Stimulated activated CD8-positive, alpha-beta memory T cell treated with anti-CD3 and anti-CD28 coated beads, Interleukin-12 subunit alpha, Interleukin-12 subunit beta, amount 100 ng/mL, for 4 hours (primary cell): ENCODE measurements at places on chromosomes 5 and 9.

DNA sequence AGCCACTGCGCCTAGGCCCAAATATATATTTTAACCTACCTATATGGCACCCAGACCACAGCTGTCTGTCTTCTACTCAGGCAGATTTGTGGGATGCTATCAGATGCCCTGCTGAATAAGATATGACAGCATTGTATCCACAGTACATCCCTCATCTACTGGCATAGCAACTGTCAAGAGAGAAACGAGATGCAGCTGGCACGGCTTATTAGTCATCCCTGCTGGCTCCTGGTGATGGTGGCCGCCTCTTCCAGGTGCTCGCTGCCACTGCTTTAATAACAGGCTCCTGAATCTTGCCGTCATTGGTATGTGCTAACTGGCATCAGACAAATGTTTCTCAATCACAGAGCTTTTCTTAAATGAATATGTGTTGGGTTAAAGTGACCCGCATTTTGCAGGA is 34.0 kb downstream of the B4GALT1 start:
- DNase-seq: no peak

DNA sequence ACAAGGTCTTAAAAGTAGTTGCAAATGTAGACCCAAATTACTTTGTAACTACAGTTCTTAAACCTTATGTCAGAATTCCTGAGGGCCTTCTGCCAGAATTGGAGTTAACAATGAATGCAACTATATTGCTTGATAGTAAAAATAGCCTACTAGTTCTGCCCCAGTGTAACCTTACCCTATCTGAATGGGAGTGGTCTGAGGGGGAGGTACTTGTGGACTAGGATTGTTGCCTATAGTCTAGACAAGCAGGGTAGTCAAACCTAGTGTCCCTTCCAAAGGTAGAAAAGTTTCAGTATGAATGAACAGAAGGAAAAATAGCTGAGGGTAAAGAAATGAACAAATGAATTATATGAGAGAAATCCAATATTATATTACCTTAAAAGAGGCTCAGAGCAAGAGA is 242.2 kb downstream of the PJA2 start:
- no peak for DNase-seq

DNA sequence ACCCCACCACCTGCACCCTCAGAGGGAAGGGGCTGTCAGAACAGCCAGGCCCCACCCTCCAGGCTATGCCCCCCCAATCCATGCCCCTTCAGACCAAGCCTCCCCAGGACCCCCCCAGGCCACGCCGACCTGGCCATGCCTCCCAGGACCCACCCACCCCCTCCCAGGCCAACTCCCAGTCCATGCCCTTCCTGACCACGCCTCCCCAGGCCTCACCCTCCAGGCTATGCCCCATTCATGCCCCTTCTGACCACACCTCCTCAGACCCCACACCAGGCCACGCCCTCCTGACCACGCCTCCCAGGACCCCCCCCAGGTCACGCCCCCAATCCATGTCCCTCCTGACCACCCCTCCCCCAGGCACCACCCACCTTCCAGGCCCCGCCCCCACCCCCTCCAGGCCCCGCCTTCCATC is 27.6 kb downstream of the TPPP start:
- no peak for DNase-seq

DNA sequence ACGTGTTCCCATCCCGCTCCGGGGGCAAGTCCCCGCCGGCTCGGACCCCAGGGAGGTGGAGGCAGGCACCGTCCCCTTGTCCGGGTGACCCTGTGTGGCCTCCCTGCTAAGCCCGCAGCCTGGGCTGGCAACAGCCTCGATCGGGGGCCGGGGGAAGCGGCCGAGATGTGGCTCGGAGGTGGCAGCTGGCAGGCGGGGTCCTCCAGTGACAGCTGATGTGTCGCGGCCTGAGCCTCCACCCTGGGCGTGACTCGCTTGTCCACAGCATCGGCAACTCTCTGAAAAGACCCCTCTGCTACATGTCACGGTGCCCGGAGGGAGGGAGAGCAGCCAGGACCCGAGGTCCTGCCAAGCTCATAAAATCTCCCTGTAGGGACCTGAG is 124.8 kb upstream of the IRX4 start:
- DNase-seq: no peak

GRCh38 chr5:61207884-61208283 is 45.6 kb upstream of the SMIM15 start:
- no peak for DNase-seq

GRCh38 chr9:107214915-107215314 is 68.2 kb upstream of the RAD23B start:
- DNase-seq: no peak

- no peak for DNase-seq
Measured at GRCh38 chr9:109584205-109584604, 86.1 kb upstream of the PTPN3 start.

- DNase-seq: no peak
Measured at GRCh38 chr5:57725658-57726504, 243.3 kb upstream of the ACTBL2 start.

- no peak for DNase-seq
Measured at GRCh38 chr5:158080112-158080511, 221.2 kb upstream of the CLINT1 start.

DNA sequence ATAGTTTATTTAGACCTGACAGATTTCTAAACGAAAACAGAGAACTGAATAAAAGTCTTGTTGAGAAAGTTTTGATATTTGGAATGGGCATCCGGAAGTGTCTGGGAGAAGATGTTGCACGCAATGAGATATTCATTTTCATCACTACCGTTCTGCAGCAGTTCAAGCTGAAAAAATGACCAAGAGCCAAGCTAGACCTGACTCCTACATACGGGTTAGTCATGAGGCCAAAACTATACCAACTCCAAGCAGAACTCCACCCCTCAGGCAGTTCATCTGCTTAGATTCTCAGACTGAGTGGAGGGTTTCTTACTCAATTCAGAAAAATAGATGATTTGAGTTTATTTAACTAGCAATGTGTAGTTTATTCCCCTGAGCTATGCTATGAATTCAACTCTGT is 95.4 kb upstream of the ANXA1 start:
- DNase-seq: no peak

- no peak for DNase-seq
Measured at GRCh38 chr9:132201780-132202703, 40.2 kb downstream of the NTNG2 start.

- no peak for DNase-seq
Measured at GRCh38 chr5:81817980-81818379, 67.1 kb upstream of the SSBP2 start.

GRCh38 chr9:127927988-127928675 is 2.4 kb downstream of the PIP5KL1 start:
- DNase-seq: no peak

DNA sequence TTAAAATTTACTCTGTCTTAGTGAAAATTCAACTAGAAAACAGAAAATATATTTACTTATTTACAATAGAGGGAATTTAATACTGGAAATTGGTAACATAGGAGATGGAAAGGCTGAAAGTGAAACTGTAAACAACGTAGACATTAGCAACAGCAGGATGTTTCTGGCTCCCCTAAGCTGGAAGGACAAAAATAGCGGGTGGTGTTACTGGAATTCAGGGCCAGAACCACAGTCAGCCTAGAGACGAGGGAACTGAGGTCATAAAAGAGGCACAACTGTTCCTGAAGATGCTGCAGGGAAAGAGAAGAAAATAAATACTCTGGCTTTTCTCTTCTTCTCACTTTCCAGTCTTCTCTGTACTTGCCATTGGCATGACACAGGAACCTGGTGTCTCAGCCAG is 80.4 kb upstream of the NIPBL start:
- no peak for DNase-seq

DNA sequence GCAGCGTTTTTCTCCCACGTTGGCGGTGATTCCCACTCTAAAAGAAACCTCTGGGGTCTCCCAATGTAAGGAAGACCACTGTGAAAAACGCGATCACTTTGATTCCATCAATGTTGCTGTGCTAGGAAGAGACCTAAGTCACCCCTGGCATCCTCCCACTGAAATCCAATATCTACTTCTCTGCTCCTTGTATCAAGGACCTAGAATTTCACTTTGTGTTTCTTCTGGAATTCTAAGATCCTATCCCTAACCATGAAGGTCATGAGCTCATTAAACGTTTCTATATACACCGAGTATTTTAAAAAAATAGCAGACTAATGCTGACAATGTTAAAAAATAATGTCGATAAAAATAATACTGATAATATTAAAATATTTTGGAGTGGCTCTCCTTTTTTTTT is 118.8 kb upstream of the MYO10 start:
- DNase-seq: no peak

- no peak for DNase-seq
Measured at GRCh38 chr5:6829150-6829784, 116.0 kb downstream of the TENT4A start.

DNA sequence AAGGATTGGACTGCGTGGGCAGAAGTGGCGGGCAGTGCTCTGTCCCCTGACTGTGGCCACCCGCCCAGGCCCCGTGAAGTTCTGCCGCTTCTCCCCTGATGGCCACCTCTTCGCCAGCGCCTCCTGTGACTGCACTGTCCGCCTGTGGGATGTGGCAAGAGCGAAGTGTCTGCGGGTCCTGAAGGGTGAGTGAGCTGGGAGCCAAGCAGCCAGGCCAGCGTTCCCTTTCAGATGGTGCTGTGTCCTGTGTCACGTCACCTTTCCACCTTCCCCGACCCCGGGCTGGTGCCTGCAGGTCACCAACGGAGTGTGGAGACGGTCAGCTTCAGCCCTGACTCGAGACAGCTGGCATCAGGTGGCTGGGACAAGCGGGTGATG is 2.3 kb downstream of the WDR38 start:
- DNase-seq: no peak

DNA sequence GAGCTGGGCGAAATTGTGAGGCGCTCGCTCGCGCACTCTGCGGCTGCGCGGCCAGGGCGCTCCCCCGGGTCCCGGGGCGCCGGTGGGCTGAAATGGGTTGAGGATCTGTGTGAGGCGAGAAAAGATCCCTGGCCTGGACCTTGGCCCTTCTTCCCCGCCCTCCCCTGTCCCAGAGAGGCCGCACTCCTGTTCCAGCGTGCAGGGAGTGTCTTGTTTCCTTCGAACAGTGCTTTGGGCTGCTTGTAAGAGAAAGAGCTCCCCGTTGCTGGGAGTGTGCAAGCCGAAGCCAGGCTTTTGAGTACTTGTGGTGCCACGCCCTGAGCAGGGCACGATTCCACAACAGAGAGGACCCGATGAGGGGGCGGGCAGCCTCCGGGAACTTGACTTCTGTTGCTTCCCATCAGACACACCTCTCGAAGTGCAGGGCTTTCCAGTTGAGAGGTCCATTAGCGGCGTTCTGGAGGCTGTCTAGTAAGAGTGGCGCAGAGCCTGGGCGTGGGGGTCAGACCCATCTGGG is 535 bp downstream of the DOLPP1 start:
- DNase-seq: no peak

DNA sequence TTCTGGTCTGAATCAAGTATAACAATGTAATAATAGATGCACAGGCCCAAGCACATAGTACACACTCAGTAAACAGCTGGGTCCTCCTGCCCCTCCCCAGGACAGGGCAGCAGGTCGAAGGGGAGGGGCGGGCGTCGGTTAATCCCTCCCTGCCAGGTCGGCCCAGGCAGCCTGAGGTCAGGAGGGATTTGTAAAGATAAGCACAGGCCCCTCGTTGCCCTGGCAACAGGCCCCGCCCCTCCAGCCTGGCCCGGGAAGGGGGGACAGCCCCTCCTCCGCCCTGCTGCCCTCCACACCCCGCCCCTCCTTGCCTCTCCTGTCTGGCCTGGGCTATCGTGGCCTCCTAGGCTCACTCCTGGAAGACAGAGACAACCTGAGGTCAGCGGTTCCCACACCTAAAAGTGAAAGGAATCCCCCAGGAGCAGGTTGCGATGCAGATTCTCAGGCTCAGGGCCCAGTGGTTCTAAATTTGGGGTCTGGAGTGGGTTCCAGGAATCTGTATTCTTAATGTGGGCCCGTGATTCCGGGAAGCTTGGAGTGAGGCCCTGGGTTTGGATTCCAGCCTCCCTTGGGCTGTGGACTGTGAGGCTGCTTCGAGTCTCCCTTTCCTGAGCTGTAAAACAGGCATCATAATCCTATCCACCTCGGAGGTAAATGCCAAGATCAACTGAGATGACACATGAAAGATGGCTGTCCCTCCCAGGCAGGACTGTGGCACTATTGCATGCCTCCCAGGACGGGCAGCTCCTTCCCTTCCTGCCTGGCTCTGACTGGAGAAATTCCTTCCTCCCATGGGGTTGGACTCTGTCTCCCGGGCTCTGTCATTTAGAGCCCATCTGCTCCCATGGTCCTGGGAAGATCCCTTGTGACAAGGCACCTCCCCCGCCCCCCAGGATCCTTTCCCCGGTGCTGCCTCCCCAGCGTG is 4.4 kb downstream of the CRB2 start:
- no peak for DNase-seq

DNA sequence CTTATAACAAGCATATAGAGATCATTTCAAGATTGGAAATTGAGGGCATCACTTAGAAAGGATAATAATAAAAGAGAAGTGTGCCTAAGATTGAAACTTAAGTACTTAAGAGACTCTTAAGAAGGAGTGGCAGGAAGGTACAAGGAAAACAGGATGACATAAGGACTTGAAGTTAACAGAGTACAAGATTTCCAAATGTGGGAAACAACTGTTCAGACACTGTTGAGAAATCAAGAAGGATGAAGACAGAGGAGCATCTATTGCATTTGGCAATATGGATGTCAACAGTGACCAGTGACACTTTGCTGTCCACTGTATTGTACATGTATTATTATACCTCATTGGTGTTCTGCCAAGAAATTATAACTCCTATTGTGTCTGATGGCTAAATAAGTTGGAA is 157.8 kb upstream of the PTGER4 start:
- DNase-seq: no peak

- no peak for DNase-seq
Measured at GRCh38 chr5:172097356-172097755, 90.7 kb downstream of the STK10 start.

DNA sequence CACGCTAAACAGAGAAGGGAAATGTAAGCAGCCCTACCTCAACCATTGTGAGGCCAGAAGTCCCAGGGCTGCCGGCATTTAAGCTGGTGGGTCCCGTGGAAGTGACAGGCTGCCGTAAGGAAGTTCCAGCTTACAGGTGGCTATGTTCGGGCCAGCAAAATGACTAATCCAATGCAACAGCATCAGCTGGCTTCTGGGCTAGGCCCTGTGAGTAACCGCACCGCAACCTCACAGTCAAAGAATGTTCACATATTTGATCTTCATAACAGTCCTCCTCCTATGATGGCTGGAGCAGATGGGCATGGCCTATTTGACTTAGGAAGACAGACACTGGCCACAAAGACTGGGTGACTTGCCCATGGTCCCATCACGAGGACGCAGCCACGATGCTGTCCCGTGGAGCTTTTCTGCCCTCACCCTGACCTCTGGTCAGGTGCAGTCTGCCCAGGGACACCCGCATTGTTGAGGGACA is 88.2 kb downstream of the LIFR start:
- DNase-seq: no peak

DNA sequence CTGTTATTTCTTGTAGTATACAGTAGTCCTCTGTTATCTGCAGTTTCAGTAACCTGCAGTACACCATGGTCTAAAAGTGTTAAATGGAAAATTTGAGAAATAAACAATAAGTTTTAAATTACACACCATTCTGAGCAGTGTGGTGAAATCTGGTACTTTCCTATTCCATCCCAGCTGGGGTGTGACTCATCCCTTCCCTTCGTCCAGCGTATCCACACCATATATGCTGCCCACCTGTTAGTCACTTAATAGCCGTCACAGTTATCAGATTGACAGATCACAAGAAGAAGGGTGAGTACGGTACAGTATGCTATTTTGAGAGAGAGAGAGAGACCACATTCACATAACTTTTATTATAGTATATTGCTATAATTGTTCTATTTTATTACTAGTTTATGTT is 28.9 kb downstream of the FAM151B start:
- DNase-seq: no peak
